ENCODE measurements at places on chromosomes 6 and 20.
A peak's percentile ranks its signal among the peaks of the same experiment; 100 is the strongest.

- DNase-seq, result no peak
Observed at GRCh38 chr20:21981179-21981578, 275.7 kb downstream of the PAX1 start.

- DNase-seq, result no peak
Observed at GRCh38 chr6:111585974-111586315, 19.7 kb downstream of the TRAF3IP2 start.

DNA sequence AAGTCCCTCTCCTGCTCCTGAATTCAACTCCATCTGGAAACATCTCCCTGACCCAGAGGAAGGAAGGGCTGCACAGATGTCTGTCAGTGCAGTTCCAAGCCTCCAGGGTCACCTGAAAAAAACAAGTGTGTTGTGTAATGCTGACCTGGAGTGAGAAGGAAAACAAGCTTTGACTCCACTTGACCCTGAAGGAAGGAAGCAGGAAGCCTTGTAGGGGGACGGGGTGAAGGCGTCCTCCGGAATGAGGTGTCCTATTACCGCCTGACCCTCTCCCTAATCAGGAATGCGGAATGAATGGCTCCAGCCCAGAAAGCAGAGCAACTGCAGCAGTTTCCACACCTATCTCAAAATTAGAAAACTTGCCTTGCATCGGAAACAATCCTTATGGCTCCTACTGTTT, 13.9 kb upstream of the ADGRF5 start:
- no peak for DNase-seq

DNA sequence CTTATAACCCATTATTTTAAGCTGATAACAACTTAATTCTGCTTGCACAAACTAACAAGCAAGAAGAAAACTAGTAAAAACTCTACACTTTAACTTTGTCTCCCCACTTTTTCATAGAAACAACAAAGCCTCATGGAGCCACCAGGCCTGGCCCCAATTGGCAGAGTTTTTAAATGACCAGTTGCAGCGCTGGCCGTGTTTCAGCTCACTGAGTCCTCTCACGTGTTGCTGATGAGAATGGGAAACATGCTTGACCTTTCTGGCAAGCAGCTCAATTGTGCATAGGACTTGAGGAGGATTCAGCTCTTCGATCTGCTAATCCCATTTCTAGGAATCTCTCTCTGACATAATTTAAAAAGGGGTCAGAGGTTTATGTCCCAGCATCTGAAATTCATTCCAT, 24.5 kb upstream of the GRM4 start:
- no peak for DNase-seq

GRCh38 chr6:28907394-28907793, 16.4 kb downstream of the TRIM27 start:
- DNase-seq, result no peak

DNA sequence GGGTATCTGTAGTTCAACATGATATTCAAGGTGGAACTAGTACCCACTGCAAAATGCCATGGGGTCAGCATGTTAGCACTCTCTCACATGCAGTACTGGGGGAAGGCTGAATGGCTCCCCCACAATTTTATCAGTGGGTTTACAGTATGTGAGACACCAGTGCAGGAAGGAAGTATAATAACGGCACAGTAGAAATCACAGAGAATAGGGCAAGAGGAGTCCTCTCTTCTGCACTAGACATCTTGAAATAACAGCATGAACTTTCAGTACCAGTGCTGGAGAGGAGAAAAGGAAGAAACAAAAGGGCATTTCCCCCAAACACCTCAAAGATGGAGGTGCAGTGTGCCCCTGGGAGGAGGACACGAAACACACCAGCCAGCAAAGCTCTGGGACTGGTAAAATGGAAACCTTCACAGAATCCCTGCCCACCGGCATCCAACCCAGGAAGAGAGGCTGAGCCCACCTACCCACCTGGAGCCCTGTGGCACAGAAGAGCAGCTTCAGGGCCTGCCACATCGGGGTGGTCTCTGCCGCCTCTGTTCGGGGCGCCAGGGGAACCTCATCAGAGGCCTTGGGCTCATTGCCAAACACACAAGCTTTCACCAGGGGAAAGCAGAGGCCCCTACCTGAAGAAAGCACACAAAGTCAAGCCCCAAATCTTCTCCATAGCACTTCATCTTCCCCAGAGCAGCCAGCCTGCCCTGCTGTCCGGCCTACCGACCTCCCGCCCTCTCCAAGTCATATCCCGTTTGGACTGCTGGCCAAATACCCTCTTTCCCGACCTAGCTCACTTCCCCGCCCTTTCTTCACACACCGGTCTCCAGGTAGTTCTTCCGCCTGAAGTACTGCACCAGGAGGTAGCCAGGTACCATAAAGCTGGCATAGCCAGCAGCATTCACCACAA, 1.2 kb downstream of the SLC35B2 start:
- no peak for DNase-seq

DNA sequence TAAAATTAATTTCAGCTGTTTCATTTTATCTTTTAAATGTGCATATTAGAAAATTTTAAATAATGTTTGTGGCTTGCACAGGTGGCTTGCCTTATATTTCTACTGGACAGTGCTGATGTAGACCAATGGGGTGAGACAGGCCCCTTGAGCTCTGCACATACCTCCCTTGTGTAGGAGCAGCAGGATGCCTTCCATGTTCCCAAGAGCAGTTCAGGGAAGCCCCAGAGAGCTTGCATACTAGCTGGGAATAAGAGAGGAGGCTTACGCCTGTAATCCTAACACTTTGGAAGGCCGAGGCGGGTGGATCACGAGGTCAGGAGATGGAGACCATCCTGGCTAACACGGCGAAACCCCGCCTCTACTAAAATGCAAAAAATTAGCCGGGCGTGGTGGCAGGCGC, 61.4 kb downstream of the RFPL4B start:
- DNase-seq, result no peak

GRCh38 chr6:89047473-89047872, 33.1 kb upstream of the PNRC1 start:
- no peak for DNase-seq

DNA sequence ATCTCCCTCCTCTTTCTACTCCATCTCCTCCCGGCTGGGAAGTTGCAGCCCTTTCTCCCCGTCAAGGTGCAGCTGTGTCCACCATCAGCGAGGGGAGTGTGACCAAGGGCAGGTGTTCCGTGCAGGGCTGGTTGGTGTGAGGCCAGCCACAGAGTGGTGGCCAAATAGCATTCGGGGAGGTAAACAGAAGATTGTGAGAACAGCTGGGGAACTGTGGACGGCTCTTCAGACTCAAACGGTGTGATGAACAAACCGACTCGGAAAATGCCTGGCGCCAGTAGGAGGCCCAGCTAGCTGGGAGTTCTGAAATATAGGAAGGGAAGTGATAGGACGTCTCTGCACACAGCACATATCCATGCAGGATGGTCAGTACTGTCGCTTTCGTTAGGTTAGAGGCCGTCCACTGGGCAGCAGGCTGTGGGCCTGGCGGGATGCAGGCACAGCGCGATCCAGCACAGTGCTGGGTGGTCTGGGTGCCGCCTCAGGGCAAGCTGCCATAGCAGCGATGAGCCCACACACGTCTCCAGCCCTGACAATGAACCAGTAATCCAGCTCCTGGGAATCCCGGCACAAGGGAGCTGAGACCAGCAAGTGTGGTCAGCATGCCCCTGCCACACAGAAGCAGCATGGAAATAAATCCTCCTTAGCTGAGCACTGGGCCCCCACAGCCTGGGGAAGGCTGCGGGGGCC, 258.1 kb downstream of the TAF4 start:
- no peak for DNase-seq

GRCh38 chr20:63238514-63239125, 2.9 kb downstream of the BIRC7 start:
- DNase-seq, result no peak

DNA sequence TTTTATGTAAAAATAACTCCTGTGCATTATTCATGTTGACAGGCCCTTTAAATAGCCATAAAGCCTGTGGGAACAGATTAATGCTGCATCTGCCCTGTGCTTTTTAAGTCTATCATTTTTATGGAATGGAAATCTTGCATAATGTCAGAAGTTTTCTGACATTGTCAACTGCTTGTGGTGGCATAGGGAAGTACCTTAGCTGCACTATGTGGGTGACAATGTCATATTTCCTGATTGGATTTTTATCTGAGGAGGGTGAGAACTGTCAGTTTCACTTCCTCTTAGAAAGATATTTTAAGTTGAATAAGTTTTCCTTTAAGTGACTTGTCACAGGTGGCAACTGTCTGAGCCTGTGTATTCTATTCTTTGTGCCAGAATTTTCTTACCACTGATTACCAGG, 267.9 kb downstream of the PLCB1 start:
- no peak for DNase-seq

- no peak for DNase-seq
Observed at GRCh38 chr6:7471171-7471570, 70.3 kb upstream of the DSP start.

DNA sequence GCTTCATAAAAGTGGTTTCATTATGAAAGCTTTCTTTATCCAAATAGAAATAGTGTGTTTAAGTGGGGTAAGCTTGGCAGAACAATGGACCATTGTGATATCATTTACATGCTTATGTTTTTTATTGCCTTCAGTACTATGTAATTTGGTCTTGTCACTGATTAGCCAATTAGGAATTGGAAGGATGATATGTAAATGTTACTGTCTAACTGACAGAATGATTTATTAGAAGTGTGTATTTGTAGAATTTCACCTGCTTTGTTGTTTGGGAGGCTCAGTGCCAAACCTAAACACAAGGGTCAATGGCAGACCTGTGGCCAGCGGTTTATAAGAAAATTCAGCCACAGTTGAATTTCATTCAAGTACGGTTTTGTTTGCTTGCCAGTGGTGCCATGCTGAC, 39.0 kb downstream of the AIG1 start:
- peak; percentile 54 for DNase-seq

- DNase-seq, result no peak
Observed at GRCh38 chr6:7142228-7142801, 34.6 kb downstream of the RREB1 start.

DNA sequence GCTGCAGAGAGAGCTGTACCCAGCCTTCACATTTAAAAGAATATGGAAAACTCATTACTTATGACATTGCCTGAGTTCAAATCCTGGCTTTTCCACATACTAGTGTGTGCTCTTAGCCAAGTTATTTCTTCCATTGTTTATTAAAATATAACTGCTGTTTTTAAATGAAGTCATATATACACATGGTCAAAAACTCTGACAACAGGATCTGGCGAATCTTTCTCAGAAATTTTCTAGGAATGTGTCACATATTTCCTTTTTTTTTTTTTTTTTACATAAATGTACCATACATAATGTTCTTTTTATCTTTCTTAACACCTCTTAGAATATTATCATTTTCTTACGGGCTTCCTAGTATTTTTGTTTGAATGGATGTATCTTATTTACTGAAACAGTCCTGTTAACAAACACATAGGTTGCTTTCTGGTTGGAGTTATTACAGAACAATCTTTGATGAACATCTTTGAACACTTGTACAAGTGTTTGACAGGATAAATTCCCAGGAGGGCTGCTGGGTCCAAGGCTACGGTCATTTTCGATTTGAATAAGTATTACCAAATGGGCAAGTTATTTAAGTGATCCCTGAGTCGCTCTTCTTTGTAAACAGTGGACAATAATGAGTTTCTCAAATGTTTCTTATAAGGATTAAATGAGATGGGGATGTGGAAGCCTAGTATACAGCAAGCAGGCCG, 1.6 kb upstream of the SNX9 start:
- no peak for DNase-seq

- DNase-seq, result no peak
Observed at GRCh38 chr6:82097676-82098075, 149.9 kb downstream of the IBTK start.

Data from NCI-H1105 (cell line).